Epithelial cell of prostate (primary cell): ENCODE measurements at places on chromosomes 2 and 18.

DNA sequence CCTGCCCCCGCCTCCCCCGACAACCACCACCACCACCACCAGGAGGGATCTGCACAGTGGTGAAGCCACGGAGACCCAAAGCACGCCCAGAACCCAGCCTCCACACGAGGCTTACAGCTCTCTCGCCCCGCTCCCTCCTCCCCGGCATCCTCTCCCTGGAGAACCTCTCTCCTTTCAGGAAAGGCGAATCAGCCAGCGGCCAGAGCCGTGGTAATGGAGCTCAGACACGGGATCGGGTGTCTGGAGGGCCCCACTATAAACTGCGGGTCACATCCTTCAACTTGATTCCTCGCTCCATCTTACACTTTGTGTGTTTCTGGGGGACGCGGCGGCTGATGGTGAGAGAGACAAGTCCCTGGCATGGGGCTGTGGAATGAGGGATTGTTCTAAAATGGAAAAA is 271.5 kb upstream of the SIX2 start:
- no peak for DNase-seq

DNA sequence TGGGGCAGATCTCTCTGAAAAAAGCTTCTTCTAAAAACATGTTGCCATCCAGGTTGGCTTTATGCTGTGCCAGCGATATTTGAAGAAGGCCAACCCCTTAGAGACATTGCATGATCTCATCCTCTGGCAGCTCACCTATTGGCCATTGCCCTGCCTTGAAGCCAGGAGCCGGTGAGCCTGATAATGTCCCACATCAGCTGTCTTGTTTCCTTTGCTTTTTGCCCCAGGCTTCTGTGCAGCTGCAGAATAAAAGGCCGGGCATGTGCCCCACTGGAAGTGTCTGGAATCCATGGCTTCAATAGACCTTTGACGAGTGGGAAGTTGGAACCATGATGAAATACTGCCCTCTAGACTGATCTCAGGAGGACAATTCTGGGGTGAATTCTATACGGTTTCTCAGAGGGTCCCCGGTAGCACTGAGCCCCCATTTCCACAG is 523.5 kb upstream of the ZEB2 start:
- DNase-seq = no peak

DNA sequence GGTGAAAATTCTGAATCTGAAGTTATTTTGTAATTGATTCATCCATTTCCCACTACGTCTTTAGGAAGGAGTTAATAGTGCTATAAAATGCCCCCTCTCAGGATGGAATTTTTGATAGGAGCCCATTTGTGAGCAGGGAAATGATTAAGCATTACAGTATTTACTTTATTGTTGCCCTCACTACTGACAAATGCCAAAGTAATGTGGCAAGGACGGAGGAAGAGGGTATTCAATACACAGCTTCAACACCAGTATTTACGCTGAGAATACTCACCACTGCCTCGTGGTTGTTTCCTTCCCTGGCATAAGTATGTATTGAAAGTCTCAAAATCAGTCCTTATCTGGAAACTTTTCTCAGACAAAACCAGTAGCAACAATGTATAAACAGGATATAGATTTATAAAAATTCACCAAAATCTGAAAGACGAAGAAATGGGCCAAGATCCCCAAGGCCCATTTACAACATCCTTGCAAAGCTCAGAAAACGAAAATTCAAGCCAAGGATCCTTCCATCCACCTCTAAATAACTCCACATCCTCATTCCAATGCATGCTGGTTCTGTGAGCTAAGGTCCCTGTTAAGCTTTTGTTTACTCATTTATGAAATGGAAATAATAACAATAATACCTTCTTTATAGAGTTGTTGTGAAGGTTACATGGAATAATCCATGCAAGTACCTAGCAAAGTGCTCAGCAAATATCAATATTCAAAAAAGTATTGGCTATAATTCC is 29.3 kb downstream of the FEZ2 start:
- DNase-seq = no peak

- DNase-seq = no peak
These were observed 112.4 kb downstream of the SPP2 start for GRCh38 chr2:234162861-234163260.

DNA sequence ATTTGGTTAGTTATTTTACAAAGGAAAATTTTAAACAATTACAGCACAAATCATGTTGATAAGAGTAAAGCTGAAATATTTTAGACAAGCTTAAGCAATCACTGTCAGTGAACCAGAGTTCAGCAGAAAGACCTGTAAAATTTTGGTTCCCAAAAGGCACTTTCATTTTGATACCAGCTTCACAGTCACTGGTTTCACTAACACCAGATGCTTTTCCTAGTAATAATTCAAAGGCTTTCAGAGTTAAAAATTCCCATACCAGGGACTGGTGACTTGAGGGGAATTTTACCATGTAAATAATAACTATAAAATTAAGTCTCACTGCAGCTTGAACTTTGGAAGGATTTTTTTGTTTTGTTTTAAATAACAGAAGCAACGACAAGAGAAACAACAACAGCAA is 102.3 kb upstream of the CD302 start:
- DNase-seq = no peak

DNA sequence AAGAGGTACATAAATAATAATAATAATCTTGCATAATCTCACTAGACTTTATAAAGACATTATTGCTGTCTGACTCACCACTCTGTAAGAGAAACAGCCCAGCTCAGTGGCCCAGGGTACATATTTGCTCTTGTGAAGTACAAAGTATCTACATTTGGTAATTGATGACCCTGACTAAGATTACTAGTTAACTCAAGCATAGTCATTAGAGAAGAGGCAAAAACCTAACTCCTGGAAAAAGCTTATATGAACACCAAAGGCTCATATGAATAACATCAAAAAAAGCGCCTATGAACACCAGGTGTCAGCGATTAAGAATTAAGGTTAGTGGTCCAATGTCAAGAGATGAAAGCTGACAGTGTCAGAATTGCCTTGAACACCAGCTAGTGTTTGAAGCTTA is 38.4 kb downstream of the RAD51AP2 start:
- DNase-seq = no peak

DNA sequence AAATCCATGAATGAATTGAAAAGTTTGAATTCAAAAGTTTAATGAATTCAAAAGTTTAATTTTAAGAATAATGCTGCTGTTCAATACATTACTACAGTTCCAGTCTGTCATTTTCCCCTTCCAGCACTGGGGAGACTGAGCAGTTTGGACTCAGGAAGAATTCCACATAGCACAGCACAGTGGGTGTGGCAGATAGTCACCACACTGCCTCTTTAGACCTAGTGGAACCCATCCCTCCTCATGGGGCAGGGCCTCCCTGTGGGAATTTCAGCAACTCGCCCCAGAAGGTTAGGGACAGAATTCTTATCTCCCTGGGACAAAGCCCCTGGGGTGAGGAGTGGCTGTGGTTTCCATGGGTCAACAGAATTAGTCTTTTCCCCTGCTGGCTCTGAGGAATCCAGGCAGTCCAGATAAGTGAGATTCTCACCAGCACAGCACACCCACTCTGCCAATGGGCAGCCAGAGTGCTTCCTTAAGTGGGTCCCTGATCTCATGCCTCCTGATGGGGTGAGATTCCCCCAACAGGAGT is 442.0 kb upstream of the SYT4 start:
- DNase-seq = no peak

DNA sequence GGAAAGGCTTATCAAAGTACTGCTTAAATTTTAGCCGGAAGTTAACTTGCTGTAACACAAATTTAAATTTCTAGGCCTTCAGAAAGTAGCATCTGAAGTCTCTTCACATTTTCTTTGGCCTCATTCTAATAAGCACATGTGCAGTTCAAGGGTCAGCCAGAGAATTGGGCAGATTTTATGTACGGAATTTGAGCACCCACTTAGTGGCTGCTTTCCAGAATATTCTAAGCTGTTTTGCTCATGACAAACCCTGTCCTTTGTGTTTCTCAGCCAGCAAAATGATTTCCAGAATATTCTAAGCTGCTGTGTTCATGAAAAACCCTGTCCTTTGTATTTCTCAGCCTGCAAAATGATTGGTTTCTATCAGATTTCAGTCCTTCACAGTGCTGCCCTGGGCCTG is 225.0 kb upstream of the DOK6 start:
- no peak for DNase-seq

DNA sequence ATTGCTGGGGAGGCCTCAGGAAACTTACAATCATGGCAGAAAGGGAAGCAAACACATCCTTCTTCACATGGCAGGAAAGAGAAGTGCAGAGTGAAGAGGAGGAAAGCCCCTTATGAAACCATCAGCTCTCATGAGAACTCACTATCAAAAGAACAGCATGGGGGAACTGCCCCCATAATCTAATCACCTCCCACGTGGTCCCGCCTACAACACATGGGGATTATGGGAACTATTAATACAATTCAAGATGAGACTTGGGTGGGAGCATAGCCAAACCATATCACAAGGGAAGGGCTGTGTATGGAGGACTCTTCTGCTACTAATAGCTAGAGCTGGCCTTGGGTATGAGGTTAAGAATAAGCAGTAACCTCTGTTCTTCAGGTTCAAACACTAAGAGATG is 8.8 kb upstream of the SETBP1 start:
- DNase-seq = no peak

DNA sequence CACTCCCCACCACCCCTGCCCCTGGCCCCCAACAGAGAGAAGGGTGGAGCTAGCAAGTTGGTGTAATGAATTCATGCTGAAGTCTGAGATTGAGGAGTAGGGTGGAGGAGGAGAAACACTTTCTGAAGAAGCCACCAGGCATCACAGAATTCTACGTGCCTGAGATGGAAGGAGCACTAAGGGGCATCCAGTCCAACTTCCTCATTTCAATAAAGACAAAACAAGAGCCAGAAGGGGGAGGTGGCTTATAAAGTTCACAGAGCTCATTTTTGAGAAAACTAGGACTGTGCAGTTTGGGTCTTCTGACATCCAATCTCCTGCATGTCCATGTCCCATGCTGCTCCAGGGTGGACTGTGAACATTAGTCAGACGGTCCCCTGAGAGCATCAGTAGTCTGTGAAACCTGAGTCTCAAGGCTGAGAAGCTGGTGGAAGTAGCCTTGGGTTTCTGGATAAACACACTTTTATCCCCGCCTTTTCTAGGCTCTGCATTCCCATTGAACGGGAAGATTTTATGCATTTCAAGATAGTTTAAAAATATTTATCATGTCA is 77.7 kb downstream of the TRIM43 start:
- DNase-seq = no peak

DNA sequence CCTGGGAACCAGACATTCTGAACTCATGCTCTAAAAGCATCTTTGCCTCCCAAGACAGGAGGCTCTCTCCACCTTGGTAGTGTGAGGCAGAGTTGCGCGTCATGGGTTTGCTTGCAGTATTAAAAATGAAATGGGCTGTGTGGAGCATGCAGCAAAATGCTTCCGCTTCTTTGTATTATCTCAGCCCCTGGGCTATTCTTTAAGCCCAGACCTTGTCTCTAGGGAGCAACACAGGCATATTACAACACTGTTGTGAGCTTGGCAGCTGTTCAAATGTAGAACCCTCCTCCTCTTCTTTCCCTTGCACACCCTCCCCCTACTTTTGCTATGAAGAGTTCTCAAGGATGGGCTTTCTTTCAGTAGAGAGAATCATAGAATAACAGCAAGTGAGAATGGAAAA is 185.1 kb upstream of the LHCGR start:
- no peak for DNase-seq

DNA sequence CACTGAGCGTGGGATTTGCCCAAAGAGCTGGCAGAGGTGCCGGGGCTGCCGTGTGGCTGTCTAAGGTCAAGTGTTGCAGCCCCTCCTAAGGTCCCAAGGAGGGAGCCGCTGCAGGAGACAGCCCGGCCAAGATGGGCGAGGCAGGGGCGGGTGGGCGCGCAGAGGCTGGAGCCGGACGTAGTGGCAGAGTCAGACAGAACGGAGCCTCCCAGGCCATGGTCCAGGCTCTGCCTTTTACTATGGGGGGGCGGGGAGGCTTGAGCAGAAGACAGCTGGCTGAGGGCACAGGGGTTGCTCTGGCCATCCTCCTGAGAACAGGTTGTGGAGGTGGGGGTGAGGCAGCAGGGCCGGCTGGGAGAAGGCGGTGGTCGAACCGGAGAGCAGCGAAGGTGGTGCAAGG is 27.5 kb upstream of the PRLH start:
- DNase-seq = no peak

DNA sequence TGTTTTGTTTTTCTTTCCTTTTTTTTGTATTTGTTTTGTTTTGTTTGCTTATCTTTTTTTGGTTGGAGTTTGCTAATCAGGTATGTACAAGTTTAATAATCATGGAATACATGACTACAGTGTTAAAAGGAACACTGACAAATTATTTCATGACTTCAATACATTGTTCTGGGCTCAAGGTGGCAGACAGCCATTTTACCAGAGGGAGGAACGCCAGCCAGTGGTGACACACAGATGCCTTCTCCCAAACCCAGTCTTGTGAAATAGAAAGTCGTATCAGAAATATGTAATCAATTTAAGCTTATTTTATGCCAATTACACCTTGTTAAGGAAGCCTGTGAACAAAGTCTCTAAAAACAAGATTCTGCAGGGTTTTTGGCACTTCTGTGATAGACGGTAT is 264.0 kb upstream of the EPHA4 start:
- no peak for DNase-seq

DNA sequence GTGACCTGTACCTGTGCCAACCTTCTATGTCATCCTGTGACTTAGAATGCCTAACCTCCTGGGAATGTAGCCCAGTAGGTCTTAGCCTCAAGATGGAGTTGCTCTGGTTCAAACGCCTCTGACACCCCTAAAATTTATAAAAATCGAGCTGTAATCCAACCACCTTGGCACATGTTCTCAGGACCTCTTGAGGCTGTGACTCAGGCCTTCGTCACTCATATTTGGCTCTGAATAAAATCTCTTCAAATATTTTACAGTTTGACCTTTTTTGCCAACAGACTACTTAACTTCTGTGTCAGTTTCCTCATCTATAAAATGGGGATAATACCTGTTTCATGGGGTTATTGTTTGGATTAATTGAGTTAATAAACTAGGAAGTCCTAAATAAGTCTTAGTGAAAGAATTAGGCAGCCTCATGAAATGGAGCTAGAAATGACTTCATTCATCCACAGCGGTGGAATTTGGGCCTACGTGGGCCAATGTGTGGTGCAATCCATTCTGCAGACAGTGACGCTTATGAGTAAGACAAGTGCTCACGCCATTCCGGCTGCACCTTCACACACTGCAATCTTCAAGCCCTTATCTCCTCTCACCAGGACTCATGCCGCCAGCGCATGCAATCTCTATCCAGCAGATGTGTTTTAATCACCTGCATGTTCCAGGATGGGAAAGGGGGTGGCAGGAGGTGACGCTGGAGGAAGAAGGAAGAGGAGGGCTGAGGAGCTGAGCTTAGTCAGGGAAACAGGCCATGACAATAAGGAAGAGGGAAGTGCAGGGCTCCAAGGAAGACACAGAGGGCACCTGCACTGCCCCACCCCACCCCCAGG is 2.0 kb upstream of the UBE2F start:
- no peak for DNase-seq

GRCh38 chr18:11994703-11995444 is 13.6 kb downstream of the IMPA2 start:
- DNase-seq = no peak

- DNase-seq = no peak
These were observed 658.9 kb upstream of the NXPH2 start for GRCh38 chr2:139439100-139439499.

- DNase-seq = no peak
These were observed 807.8 kb upstream of the ACVR2A start for GRCh38 chr2:147037048-147037447.
